ENCODE measurements at places on chromosomes 11 and 22. TPM values are rescaled to one million over a fixed set of nuclear protein-coding genes. Genes with fewer than 3 reads are reported as not detected.

DNA sequence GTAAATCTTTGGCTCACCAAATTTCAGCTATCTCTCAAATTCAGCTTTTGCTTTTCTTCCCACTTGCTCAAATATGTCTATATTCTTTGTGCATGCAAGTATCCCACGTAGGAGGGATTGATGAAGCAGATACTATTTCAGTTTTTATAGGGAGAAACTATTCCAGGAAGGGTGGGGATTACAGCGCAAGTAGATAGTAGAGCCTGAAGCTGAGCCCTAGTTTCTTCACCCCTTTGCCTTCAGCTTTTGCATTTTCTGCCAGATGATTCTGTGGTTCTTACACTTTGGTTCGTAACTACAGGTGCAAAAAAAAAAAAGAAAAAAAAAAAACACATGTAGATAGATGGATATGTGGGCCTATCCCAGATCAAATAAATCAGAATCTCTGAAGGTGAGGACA lies 3.1 kb upstream of the ACP2 start:
- DNase-seq = no peak

GRCh38 chr11:113475160-113475761 lies at the start of gene DRD2:
DRD2 (minus strand) TSS chr11:113475398; CDS start chr11:113424651, 50,747 bp downstream.
- DNase-seq = no peak

- no peak for DNase-seq
Observed at GRCh38 chr11:18171377-18172000, 1.1 kb upstream of the MRGPRX4 start.

GRCh38 chr11:16611401-16611921 lies 127.0 kb upstream of the C11orf58 start:
- no peak for DNase-seq

- no peak for DNase-seq
Observed at GRCh38 chr11:61776561-61777075, 15.8 kb downstream of the TMEM258 start.

- DNase-seq = no peak
Observed at GRCh38 chr11:1719781-1720180, 22.8 kb downstream of the KRTAP5-6 start.

- DNase-seq = no peak
Observed at GRCh38 chr11:12159351-12160099, 49.1 kb downstream of the MICAL2 start.

GRCh38 chr11:18775492-18776292 lies 15.9 kb downstream of the PTPN5 start:
- DNase-seq = peak; percentile 13

DNA sequence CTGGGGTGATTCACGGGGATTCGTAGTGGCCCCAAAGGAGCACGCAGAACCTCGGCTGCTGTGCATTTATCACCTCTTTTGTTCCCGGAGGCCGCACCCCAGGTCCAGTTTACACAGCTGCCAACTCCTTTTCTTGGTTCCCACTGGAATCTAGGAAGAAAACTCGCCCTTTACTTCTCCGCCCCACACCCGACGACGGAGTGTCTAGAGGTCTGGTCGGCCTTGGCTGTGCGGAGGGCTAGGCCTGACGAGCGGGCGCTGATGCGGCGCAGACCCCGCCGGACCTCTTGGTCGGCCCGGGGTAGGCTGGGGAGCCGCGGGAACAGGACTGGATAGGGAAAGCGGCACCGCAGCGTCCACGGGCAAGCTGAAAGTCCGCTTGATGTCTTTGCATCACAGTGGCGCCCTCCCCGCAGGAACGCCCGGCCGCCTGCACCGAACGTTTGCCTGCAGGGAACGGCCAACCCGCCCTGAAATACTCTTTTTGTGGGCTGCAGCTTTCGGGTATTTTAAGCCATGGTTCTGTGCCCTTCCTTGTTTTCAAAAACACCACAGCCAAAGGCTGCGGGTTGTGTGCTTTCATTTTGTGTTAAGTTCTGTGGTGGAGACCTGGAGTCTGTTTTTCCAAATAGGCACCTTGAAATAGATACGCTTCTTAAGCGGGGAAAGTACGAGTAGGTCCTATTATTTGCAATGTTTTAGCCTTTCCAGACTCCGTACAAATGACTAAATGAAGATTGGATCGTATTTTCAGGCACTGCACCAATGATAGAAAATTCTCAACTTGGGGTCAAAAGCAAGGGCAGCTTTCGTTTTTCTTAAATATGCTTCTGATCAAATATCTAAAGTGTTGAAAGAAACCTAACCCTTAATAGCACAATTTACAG lies 829 bp upstream of the ZBED5 start:
- DNase-seq = peak; percentile 28

- peak; percentile 79 for DNase-seq
Observed at GRCh38 chr11:111841370-111842053, 29.9 kb downstream of the ALG9 start.

DNA sequence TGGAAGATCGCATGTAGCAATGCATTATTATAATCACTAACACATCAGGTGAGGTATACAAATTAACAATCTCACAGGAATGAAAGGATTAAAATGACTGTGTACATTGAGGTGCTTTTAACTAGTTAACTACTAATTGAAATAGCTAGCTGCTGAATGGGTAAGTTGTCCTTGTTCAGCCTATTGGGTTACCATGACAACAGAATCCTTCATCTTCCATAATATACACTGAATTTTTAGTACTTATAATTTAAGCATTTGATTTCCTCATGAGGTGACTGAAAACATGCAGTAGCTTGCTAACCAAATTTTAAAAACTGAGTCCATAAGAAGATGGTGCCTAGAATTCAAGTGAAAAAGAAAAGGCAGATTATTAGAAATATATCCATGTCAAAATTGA lies 347.9 kb downstream of the FAT3 start:
- no peak for DNase-seq

GRCh38 chr22:38327805-38328204 lies 10.6 kb upstream of the CSNK1E start:
- DNase-seq = no peak

DNA sequence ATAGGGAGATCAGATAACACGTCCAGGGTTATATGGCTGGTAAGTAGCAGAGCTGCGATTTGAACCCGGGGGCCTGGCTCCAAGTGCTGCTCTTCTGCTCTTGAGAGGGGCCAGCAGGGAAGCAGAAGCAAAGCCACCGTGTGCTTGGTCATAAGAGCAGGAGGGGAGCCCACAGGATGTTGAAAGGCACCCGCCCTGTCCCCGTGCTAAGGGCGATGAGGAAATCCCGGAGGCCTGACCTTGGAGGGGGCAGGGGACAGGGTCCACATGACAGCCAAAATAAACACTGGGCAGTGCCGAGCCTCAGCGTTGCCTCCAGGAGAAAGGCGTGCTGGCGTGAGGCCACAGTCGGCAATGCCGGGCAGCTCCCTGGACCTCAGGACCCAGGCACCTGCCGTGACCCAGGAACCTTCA lies 28.8 kb downstream of the TOM1 start:
- DNase-seq = no peak

- no peak for DNase-seq
Observed at GRCh38 chr11:46718155-46719019, 626 bp upstream of the F2 start.

- DNase-seq = no peak
Observed at GRCh38 chr11:129308241-129308865, 67.3 kb upstream of the BARX2 start.

CD248 gene
- 8.7 TPM for total RNA-seq

TUBA8 gene
- 3.3 TPM for total RNA-seq

ZNF74 gene
- total RNA-seq = 17.3 TPM

TSSK2 gene
- not detected for total RNA-seq
